Cardiac muscle cell (in vitro differentiated cells and primary cell): ENCODE measurements at places on chromosomes 16 and 17.

DNA sequence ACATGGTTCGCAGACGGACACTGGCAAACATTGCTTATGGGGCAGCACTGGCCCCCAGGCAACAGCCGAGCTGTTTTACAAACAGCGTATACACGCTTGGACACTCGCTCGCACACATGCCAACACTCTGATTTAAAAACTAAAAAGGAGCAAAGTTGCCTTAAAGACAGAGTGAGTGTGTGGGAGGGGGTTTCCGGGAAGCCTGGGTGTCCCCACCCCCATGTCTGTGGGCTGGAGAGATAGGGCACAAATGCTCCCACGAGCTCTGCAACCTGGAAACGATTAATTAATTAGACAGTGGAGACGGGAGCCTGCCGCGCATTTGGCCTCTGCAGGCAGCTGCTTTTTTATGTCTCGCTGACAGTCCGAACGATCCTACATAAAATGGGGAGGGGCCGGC, 107.9 kb upstream of the ZNF469 start:
- DNase-seq, result no peak

DNA sequence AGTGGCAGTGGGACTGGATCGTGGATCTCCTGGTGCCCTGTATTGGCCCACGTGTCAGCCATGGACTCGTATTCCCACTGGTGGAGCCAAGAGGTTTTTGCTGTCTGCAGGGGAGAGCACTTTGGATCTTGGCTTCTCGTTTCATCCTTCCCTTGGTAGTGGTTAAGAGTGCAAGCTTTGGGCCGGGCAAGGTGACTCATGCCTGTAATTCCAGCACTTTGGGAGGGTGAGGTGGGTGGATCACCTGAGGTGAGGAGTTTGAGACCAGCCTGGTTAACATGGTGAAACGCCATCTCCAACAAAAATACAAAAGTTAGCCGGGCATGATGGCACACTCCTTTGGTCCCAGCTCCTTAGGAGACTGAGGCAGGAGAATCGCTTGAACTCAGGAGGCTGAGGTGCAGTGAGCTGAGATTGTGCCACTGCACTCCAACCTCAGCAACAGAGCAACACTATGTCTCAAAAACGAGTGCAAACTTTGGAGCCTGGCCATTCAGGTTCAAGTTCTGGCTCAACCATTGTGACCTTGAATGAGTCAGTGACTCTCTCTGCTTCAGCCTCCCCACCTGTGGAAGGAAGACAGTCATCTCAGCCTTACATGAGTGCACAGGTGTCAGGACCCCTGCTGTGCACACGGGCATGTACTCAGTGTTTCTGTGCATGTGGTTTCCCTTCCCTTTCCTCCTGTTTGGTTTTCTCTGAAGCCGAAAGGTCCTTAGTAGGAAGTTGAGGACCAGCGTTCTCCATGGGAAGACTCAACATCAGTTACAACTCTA, 57.4 kb downstream of the PLCG2 start:
- DNase-seq, result no peak

DNA sequence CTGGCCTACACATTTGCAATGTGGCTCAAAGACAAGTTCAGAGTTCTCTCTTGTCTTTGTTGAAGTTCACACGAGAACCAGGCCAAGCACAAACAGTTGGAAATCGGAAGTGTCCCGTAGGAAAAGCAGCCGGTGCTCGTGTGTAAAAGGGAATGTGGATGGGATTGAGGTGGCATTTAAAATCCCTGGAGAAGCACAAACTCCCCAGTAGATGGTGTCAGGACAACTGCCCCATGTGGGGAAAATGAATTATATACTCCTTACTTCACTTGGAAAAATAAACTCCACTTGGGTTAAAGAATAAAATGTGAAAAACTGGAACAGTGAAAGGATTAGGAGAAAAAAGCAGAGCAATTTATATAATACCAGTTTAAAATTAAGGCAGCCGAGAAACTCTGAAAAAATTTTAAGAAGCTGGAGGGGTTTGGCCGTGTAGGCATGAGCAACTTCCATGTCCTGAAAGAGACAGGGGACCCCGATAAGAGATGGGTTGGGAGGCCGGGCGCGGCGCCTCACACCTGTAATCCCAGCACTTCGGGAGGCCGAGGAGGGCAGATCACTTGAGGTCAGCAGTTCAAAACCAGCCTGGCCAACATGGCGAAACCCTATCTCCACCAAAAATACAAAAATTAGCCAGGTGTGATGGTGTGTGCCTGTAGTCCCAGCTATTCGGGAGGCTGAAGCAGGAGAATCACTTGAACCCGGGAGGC, 28.1 kb downstream of the CBFA2T3 start:
- DNase-seq, result no peak

GRCh38 chr16:77705351-77705750, 17.0 kb upstream of the NUDT7 start:
- DNase-seq, result no peak

DNA sequence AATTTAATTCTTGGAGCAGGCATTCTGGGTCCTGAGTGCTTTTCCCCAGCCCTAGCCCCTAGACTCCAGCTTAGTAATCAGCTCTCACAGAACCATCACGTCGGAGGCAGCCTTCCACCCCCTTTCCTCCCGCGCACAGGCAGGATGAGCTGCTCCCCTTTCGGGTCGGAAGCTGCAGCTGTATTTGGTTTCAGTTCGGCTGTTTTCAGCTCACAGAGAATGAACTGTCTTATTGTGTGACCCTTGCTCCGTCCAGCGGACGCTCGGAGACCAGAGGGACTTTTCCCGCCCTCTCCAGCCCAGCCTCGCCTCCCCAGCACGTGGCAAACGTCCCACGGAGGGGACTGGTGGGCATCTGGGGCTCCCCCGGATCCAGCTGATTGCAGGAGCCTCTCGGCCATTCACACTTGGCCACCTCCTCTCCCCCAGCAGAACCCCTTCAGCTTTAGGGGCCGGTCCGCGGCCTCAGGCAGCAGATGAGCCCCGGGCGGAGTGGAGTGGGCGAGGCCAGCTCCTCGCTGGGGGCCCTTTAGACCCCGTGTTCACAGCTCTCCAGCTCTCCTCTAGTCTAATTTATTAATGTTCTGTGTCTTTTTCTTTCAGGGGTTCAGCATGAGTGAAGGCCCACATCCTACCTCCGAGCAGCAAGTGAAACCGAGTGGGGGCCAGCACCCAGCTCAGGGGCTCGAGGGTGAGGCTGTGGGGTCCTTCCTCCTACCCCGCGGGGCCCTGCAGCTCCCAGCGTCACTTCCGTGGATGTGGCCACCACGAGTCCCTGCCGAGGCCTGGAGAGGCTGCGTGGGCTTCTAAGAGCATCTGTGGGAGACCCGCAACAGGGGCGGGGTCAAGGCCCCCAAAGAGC, 863 bp upstream of the UTS2R start:
- DNase-seq, result no peak

DNA sequence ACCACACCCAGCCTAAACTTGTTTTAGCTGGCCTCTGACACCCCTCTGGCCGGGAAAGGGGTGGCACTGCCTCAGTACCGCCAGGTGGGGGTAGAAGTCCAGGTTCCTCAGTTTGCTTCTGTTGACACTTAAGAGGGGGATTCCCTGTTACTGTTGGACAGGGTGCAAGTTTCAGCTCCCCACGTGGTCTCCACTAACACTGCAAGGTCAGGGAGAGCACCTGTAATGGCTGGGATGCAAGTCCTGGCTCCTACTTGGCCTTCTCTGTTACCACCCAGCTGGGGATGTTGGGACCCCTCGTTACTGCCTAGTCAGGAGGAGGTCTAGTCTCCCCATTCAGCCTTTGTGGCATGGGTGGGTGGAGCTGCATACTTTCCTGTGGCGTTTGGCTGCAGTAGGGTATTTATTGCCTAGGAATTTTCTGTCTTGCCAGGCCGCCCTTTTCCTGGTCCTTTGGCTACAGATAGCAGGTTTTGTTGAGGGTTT, 10.6 kb upstream of the MFAP4 start:
- no peak for DNase-seq

- peak; percentile 83 for DNase-seq
Observed at GRCh38 chr17:7997186-7997585, 5.2 kb upstream of the GUCY2D start.

GRCh38 chr16:2236337-2237101, at the start of gene DNASE1L2:
Gene DNASE1L2 (plus strand): TSS chr16:2236444. CDS start chr16:2236817, 373 bp downstream.
- DNase-seq, result peak; percentile 41

DNA sequence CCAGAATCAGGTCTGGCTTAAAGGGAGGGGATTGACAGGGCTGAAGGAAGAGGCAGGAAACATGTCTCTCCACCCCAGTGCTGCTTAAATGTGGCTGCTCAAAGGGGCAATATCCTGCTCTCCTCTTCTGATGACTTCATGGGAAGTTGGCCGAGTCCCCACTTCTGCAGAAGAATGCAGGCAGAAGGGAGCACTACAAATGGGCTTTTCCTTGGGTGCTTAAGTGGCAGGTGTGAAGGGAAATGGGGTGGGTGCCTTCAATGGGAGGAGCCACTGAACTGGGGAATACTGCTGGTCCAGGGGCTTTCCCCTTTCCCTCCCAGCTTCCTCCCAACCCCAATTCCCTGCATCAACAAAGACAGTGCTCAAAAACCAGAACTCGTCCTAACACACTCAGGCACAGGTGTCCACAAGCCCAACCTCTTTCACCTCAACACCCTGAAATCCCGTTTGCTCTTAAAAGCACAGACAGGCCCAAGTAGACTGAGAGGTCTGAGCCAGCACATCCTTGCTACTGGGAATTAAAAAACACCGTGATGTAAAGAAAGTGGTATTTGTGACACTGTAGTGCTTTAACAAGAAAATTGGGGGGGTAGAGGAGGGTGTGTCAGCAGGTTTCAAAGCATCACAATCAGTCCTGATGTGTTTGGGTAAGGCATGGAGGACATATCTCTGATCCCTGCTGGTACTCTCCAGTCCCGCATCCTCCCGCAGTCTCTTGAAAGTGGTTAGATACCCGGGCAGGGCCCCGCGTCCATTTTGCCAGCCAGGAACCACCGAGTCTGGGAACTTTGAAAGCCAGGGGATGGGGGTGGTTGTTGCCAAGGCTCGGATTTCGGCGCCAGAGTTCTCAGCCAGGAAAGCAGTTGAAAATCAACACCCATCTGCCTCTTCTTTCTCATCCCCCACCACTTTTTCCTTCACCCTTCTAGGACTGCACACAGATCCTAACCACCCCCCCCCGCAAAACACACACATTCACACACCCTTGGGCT, 1.6 kb downstream of the CA10 start:
- DNase-seq, result no peak

DNA sequence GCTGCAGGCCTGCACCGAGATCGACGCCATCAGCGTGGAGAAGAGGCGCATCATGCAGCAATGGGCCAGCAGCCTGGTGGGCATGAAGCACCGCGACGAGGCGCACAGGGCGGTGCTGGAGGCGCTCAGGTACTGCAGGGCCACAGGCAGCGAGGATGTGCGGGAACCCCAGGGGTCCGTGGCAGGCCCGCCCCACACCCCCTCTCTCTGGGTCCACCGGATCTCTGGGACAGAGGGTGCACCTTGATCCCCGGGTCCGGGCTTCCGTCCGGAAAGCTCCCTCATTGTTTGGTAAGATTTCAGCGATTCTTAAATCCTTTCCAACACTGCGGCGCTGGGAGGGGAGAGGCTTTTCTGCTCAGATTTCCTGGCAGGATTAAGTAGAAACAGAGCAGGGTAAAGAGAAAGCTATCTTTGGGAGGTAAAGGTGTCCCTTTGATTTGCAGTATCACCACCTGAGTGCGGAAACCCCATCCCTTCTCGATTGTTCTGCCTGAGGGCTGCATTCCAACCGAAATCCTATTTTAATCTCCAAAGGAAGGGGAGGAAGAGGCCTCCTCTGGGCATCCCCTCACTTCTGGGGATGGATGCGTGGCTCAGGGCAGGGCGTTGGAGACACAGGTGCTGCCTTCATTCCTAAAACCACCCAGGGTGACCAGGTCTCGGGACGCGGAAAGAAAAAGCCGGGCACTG, 29.2 kb downstream of the CCDC40 start:
- no peak for DNase-seq

DNA sequence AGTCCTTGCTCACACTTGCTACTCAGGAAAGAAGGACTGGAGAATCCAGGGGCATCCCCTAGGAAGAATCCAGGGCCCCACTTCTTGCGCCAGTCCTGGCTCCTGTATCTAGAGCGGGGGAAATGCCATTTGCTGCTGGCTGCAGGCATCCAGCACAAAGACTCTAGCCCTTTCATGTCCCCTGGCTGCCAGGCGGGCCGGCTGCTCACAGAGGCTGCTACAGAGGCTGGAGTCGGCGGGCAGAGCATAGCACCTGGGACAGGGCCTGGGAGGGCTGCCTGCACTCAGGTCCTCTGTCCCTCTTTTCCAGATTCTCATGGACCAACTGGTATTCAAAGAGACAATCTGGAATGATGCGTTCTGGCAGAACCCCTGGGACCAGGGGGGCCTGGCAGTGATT, 13.8 kb downstream of the SMIM5 start:
- DNase-seq, result no peak

- no peak for DNase-seq
Observed at GRCh38 chr17:22517716-22518115, 825.4 kb downstream of the KCNJ18 start.

- no peak for DNase-seq
Observed at GRCh38 chr17:28385406-28385805, 13.9 kb downstream of the SARM1 start.

DNA sequence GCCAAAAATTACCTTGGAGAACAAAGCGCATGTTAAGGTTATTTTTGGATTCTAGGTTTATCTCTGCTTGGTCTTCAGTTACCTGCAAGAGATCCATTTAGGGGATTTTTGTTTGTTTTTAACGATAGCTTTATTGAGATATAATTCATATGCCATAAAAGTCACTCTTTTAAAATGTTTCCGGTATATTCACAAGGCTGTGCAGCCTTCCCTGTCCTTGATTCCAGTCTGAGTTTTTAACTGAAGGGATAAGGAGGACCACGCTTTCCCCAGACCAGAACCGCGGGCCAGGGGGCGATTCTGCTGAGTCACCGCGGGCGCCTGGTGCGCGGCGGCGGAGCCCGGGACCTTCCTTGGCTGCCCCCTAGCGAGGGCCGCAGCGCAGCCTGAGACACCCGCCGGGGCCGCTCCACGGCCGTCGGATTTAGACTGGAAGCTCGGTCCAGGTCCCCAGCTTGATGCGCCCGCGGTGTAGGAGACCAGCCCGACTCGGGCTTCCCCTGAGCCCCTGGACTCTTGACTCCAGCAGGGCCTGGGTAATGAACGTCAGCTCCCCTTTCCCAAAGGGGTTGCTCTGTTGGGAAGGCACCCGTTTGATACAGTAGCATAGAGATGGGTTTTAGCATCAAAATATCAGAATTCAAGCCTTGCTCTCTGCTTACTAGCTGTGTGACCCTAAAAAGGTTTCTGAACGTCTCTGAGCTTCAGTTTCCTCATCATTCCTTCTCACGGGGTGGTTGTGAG, 50.0 kb upstream of the STH start:
- DNase-seq, result peak; percentile 74

DNA sequence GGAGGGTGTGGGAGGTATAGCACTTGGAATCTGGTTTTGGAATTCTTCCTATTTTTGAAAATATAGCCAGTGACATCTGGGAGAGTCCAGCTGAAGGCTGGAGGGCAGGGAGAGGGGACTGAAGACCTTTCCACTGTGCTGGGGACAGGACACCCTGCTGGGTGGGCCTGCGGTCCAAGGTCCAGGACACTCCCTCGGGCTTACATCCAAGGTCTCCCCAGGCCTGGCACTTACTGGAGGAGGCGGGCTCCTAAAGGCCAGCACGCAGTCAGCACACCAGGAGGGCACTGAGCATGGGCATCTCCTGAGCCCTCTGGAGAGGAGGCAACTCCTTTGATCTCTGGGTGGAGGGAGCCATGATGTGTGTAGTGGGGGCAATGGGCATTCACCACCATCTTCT, 35.5 kb upstream of the ETV4 start:
- DNase-seq, result no peak
